ENCODE measurements at places on chromosomes 12 and 14.

- DNase-seq: no peak
Measured at GRCh38 chr12:69102856-69103255, 136.5 kb upstream of the CPSF6 start.

DNA sequence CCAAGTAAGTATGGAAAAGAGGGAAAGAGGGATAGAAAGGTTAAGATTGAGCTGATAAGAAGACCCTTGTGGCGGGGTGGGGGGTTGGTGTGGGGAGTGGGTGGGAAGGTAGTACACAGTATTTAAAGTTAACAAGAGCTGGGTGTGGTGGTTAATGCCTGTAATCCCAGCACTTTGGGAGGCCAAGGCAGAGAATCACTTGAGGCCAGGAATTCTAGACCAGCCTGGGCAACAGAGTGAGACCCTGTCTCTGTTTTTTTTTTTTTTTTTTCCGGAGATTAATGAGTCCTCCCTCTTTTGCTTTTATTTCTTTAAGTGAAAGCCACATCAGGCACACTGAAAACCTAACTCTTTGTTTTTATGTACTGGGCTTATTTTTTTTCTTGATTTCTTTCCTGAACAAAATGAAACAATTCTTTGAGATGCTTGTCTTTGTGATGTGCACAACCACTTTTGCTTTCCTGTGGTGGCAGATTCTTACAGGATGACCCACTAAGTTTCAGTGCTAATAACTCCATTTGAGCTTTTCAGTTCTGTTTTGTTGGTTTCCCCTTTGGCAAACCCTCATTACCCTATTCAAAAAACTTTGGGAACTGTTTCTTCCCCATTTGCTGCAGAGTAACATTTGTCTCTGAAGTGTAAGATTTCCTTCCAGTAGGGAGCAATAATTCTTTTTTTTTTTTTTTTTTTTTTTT is 54.8 kb downstream of the WNK1 start:
- DNase-seq: no peak

- no peak for DNase-seq
Measured at GRCh38 chr12:57535764-57536596, 11.0 kb downstream of the DCTN2 start.

GRCh38 chr12:28497889-28498411 is 307.7 kb downstream of the CCDC91 start:
- DNase-seq: no peak

DNA sequence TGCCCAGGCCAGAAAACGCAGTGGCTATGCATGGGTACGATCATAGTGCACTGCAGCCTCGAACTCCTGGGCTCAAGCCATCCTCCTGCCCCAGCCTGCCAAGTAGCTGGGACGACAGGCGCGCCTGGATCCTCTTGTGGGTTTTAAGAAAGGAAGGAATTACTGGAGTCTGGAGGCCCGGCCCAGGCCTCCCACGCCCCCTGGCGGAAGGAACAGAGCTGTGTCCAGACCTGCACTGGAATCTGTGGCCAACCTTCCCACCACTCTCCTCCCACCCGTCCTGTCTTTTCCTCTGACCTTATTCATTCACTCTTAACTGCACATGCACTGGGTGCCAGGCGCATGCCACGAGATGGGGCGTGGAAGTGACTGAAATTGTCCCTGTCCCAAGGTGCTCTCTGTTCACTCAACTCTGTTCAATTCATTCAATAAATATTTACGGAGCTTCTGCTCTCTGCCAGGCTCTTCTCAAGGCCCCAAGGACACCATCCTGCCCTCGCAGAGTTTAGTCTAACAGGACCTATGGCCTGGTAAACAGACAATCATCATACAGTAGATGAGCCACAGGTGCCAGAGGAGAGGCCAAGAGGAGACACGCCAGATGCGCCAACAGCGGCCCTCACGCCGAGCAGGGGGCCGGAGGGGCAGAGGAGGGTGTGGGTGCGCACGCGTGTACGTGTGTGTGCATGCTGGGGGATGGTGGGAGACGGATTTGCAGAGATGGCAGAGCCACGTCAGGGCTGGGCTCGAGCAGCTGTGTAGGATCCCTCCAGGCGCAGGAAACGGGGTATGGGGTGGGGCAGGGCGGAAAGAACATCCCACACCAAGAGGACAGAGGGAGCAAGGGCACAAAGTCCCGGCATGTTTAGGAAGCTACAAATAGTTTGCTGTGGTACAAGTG is 13.7 kb upstream of the TMEM106C start:
- peak; percentile 17 for DNase-seq

DNA sequence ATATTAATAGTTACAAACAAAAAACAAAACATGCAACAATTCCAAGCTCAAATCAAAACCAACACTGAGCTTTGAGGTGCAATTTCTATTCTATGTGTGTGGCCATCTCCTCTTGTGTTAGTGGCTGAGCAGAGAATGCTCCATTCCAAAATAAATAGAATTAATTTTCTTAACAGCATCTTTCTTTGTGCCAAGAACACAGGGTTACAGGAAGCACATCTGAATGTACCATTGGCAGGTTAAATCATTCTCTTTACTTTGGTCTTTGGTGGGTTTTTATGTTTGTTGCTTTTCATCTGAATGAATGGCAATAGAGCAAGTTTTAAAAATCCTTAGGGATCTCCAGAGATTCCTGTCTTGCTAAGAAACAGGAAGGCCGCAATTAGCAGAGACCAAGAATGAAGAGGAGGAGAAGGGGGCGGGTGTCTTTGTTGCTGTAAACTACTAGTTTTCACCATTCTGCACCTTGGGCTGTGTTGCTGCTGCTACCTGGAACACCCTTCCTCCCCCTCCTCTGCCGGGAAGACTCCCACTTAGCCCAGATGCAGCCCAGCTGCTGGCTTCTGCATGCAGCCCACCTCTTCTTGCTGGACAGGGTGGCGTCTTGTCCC is 165.0 kb downstream of the RGS6 start:
- no peak for DNase-seq

- DNase-seq: no peak
Measured at GRCh38 chr12:103745962-103746361, 95.1 kb downstream of the NT5DC3 start.

- DNase-seq: no peak
Measured at GRCh38 chr12:71896205-71896882, 42.3 kb upstream of the TPH2 start.

DNA sequence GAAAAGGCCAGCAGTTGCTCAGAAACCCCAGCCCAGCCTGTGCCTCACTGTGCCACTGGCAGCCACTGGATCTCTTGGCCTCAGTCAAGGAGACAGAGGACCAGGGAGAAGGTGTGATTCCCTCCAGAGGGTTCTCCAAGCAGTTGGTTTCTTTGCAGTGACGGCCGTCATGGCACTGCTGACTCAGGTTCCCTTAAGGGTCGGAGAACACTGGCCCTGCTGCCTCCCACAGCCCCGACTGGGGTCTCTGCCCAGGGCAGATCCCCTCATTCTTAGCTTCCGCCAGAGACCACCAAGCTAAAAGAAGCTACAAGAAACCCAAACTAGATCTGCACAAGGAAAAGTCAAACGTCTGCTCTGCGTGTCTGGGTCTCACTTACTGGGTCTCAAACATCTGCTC is 16.4 kb downstream of the TSPAN11 start:
- DNase-seq: no peak

GRCh38 chr12:92624236-92624635 is 78.6 kb upstream of the PLEKHG7 start:
- DNase-seq: no peak

- no peak for DNase-seq
Measured at GRCh38 chr14:97916669-97917568, 1119.7 kb downstream of the VRK1 start.

GRCh38 chr12:111238075-111238734 is 130.7 kb downstream of the PHETA1 start:
- no peak for DNase-seq

- DNase-seq: no peak
Measured at GRCh38 chr12:91490667-91491311, 308.2 kb upstream of the DCN start.

DNA sequence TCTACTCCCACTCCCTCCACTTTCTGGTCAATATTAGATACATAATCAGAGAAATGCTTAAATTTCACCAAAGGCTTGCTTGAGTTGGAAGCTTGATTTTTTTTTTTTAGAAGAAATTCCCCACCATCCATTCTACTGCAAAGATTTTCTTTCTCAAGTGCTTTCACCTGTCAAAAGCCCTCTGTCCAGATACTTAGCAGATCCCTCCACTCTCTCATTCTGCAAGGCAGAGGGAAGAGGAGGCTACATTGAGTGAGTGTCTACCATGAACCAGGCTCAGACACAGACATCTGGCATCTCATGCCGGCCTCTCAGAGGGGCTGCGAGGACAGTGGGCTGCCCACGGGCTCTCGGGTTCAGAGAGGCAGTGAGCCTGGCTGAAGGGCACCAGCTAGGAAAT is 127.6 kb upstream of the GSC start:
- DNase-seq: no peak

DNA sequence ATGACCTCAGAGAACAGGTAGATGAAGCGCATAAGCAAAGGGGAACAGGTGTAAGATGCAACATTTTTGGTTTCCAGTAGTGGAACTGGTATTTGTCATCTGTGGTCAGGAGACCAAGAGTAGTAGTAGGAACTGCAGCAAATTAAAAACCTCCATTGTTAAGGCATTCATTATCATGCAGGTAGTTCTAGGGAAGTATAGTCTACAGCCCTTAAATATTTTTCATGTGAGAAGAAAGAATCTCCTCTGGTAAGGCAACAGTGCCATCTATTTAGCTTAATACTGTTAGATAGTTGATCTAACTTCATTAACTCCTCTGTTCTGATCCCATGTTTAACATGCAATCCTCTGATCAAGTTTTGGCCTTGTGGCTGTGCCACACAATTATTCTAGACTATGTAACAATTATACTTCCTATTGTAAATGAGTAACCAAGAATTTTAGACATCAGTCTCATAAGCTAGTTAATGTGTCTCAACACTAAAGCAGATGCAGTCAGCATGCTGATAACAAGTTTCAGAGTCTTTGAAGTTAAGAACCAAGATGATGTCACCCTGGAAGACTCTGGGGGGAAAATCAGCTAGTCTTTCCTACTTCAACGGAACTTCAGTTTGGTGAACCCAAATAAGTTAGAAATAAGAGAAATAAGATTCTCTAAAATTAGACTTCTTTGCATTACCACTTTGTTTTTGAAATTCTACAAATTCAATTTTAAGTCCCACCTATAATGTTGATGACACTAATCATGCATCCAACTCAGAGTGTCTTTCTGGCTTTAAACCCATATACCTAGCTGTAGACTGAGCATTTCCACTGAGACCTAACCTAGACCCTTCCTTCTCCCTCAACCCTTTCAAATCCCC is 70.9 kb downstream of the STXBP6 start:
- DNase-seq: no peak

Data from spinal cord (tissue), 10 donors.